Osteocyte (in vitro differentiated cells): ENCODE measurements at places on chromosomes 3 and 15. TPM values are rescaled to one million over a fixed set of nuclear protein-coding genes. Genes with fewer than 3 reads are reported as not detected.

GOLGA6B gene
- not detected in 2 replicates for total RNA-seq

GTF2E1 gene
- total RNA-seq = 17.2 and 19.3 TPM in 2 replicates

NTRK3 gene
- not detected in 2 replicates for total RNA-seq

KCNAB1 gene
- total RNA-seq = 0.21 and 0.24 TPM in 2 replicates

SLC22A13 gene
- 0.99 and 1.2 TPM in 2 replicates for total RNA-seq

DNA sequence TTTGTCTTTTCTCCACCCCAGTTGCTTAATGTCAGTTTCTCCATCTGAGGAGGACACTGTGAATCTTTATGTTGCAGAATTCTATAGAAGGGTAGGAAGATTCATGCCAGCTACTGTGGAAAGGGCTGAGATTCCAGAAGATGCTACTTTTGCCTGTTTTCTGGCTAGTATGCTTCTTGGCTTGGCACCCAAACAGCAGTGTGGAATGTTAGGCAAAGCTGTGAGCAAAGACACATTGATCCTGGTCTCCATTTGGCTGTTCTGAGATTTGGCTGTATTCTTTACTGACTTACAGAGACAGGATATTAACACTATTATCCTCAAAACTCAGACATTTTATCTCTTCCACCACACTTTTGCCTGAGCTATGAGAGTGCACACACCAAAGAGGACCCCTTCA is 39.3 kb downstream of the PDHB start:
- H3K4me1 ChIP-seq = peaks cover 2% of the 10 kb centered on the region
- H3K27me3 ChIP-seq = no peaks in the 10 kb centered on the region
- DNase-seq = no peak
- H3K4me3 ChIP-seq = no peak overlapping the region

DNA sequence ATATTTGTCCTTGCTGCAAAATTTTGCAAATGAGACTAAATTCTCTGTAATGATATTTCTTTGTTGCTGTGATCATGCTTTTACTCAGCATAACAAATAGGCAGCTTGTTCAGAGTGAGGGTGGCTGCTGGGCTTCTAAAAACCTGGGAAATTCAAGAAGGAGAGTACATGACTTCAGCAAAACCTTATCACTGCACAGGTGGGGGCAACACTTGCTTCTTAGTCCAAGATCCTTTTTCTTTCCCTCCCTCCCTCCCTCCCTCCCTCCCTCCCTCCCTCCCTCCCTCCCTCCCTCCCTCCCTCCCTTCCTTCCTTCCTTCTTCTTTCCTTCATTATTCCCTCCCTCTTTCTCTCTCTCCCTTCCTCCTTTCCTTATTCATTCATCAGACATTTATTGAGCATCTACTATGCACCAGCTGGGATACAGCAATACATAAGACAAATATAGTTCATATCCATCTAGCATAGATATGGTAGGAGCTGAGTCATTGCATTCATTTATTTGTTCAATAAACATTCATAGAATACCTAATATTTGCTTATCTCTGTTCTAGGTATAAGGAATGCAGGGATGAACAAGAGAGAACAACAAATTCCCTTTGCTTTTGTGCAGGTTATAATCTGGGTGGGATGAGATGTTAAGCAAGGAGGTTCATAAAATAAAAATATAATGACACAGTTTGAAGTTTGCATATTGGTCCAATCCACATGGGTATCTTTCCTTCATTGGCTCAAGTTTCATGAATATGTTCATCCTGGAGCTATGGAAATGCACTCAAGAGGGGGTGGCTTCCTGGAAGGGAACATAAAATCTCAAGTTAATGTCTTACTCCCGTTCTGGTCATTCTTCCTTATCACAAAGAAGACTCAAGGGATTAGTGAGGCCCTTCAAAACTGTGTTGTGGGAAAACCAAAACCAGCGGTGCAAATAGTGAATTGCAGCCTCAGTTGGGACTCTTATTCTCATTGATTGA is 210.7 kb downstream of the PDCD6IP start:
- H3K4me3 ChIP-seq = no peak overlapping the region
- DNase-seq = no peak
- H3K36me3 ChIP-seq = no peaks in the 10 kb centered on the region
- peak overlapping the region; percentile 55 for H3K27ac ChIP-seq
- no peaks in the 10 kb centered on the region for H3K27me3 ChIP-seq

DNA sequence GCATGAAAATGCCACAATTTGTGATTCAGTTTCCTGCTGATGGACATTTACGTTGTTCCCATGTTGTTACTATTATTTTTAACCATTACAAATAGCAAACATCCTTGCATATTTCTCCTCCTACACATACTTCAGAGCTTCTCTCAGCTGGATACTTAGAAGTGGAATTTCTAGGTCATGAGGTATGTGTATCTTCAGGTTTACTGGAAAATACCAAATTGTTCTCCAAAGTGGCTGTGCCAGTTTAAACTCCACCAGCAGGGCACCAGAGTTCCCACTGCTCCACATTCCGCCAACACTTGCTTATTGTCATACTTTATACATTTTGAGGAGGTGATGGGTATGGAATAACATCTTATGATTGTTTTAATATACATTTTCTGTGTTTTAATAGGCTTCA is 45.7 kb downstream of the PRR23E start:
- H3K4me3 ChIP-seq = no peak overlapping the region
- no peaks in the 10 kb centered on the region for H3K36me3 ChIP-seq
- H3K4me1 ChIP-seq = no peaks in the 10 kb centered on the region
- H3K27me3 ChIP-seq = peaks cover 14% of the 10 kb centered on the region

GRCh38 chr15:47750030-47750739 is 32.9 kb downstream of the SEMA6D start:
- no peak for DNase-seq
- peaks cover 14% of the 10 kb centered on the region for H3K36me3 ChIP-seq
- no peak overlapping the region for H3K4me3 ChIP-seq
- H3K4me1 ChIP-seq = no peaks in the 10 kb centered on the region
- no peak overlapping the region for H3K27ac ChIP-seq

DNA sequence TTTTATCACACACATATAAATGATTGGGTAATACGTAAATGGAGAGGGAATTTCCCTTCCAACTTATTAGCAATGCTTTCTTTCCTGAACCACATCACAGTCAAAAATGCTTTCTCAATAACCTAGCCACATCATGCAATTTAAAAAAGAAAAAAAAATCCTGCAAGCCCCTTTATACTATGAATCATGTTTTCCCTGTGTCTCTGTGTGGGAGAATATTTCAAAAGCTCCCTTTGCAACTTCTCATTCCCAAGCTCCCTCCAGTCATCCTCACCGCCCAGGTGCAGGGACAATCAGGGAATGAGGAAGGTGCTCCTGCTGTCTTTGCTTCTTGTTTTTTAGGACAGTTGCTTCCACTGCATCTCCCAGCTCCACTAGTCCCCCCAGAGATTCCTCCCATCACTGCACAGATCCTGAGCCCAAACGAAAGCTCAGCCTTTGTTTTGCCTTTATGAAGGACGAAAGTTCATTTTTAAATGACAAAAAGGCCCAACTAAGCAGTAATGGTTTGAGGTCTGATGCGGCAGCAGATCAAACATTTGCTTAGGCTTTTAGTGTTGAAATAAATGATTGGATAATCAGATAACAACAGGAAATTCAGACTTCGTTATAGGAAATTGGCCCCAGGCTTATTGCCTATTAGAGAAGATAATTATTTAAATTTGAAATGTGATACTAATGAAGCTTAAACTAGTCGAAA is 47.8 kb upstream of the ADGRG7 start:
- H3K4me1 ChIP-seq = peaks cover 16% of the 10 kb centered on the region
- H3K27ac ChIP-seq = no peak overlapping the region
- H3K27me3 ChIP-seq = no peaks in the 10 kb centered on the region
- DNase-seq = no peak

DNA sequence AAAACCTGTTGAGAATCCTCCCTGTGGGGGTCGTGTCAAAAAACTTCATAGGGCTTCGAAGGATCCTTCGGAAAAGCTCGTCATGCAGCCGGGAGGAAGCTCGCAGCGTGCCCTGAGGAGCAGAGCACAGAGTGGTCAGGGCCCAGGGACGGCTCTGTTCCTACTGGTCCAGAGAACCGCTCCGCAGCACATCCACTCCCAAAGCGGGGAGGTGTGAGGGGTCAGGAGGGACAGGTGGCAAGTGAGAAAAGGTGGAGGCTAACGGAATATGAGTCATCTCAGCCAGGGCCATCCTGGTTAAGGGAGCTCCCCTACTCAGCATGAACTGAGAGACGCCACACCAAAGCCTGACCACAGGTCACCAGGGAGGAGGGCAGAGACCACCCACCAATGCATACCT is 66.2 kb downstream of the ABCC5 start:
- H3K27ac ChIP-seq = no peak overlapping the region
- no peak overlapping the region for H3K4me3 ChIP-seq
- H3K27me3 ChIP-seq = no peaks in the 10 kb centered on the region
- peaks cover 51% of the 10 kb centered on the region for H3K36me3 ChIP-seq
- DNase-seq = no peak
- no peaks in the 10 kb centered on the region for H3K4me1 ChIP-seq
